ENCODE measurements at places on chromosomes 7 and 10.

- H3K27ac ChIP-seq: peak overlapping the region; percentile 93
- H3K36me3 ChIP-seq: no peaks in the 10 kb centered on the region
- peak; percentile 19 for DNase-seq
- no peaks in the 10 kb centered on the region for H3K27me3 ChIP-seq
- H3K4me3 ChIP-seq: peak overlapping the region; percentile 19
- peaks cover 22% of the 10 kb centered on the region for H3K4me1 ChIP-seq
Observed at GRCh38 chr7:28686418-28686800, 271.7 kb downstream of the TRIL start.

GRCh38 chr10:10917031-10917430 is 100.6 kb upstream of the CELF2 start:
- no peaks in the 10 kb centered on the region for H3K4me1 ChIP-seq
- DNase-seq: no peak
- no peaks in the 10 kb centered on the region for H3K36me3 ChIP-seq
- H3K27ac ChIP-seq: no peak overlapping the region

- H3K4me1 ChIP-seq: peaks cover 19% of the 10 kb centered on the region
- H3K4me3 ChIP-seq: no peak overlapping the region
- no peak for DNase-seq
- no peak overlapping the region for H3K27ac ChIP-seq
Observed at GRCh38 chr7:90111-91063, 102.0 kb upstream of the FAM20C start.

GRCh38 chr10:115706488-115707076 is 566.4 kb downstream of the GFRA1 start:
- H3K4me3 ChIP-seq: no peak overlapping the region
- no peaks in the 10 kb centered on the region for H3K4me1 ChIP-seq
- no peaks in the 10 kb centered on the region for H3K36me3 ChIP-seq
- H3K27me3 ChIP-seq: no peaks in the 10 kb centered on the region
- no peak for DNase-seq

- H3K4me3 ChIP-seq: no peak overlapping the region
- no peaks in the 10 kb centered on the region for H3K36me3 ChIP-seq
- H3K27me3 ChIP-seq: no peaks in the 10 kb centered on the region
- H3K4me1 ChIP-seq: peaks cover 4% of the 10 kb centered on the region
- peak; percentile 66 for DNase-seq
- no peak overlapping the region for H3K27ac ChIP-seq
Observed at GRCh38 chr7:134420424-134421125, 38.3 kb downstream of the AKR1B1 start.
